CD4-positive, alpha-beta T cell treated with Interleukin-12 subunit alpha and Interleukin-12 subunit beta, for 1 hour (primary cell): ENCODE measurements at places on chromosomes 5 and 9.

DNA sequence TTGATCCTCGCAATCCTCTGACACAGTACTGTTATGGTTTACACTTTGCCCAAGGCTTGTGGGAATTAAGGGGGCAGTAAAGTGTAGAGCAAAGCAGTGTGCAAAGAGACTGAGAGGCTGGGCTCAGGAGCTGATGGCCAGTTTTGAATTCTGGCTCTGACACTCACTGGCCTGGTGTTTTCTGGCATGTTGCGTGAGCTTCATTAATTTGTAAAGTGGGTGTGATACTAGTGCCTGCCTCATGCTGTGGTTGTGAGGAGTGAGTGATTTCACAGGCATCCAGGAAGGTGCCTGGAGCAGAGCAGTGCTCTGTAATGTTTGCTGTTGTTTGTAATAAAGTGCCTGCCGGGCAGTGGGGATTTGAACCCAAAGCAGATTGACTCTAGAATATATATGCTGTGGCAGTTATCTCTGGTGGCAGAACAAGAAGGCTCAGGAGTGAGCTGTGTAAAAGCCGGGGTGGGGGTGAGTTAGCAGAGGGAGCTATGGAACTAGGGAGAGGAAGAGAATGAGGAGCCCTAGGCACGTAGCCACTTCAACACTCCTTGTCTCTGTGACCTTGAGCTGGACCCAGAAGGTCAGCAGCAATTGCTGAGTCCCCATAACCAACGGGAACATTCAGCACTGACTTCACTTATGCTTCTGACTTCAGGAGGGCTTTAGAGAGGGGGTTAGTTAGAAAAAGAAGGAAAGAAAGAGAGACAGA is 108.5 kb downstream of the DOCK2 start:
- no peak for DNase-seq

- no peak for DNase-seq
Observed at GRCh38 chr9:77429928-77430327, 218.2 kb downstream of the GNA14 start.

GRCh38 chr9:107242073-107243030 is 40.7 kb upstream of the RAD23B start:
- no peak for DNase-seq

- DNase-seq = no peak
Observed at GRCh38 chr5:79560771-79561524, 47.0 kb upstream of the HOMER1 start.
